ENCODE measurements at places on chromosomes 5 and 9.
A peak's percentile ranks its signal among the peaks of the same experiment; 100 is the strongest.

DNA sequence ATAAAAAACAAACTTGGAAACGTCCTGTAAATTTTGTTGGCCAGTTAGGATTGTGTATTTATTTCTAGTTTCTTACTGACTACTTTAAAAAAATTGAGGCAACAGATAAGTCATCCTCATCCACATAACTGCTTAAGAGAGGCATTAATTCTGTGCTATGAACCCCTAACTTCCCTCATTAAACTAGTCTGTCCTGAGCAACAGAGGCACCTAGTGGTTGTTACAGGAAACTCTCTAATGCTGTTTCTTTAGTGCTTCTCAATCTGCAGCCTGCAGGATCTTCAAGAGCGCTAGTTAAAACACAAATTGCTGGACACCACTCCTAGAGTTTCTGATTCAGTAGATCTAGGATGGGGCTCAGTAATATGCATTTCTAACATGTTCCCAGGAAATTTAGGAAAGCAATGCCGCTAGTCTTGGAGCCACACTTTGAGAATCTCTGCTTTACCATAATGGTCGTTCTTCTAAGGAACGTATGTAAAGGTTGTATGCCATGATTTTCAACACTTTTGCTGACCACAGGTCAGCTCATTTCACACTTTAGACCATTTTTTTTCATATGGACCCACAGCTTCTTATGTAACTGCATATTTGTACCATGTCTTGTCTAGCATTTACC lies 410.1 kb upstream of the SMARCA2 start:
- no peak for DNase-seq

- no peak for DNase-seq
Observed at GRCh38 chr5:137221943-137222342, 277.2 kb downstream of the SPOCK1 start.

GRCh38 chr5:9927106-9927505 lies 297.0 kb upstream of the TAS2R1 start:
- DNase-seq, result no peak

- peak; percentile 11 for DNase-seq
Observed at GRCh38 chr9:93124793-93125192, 9.3 kb downstream of the NINJ1 start.

DNA sequence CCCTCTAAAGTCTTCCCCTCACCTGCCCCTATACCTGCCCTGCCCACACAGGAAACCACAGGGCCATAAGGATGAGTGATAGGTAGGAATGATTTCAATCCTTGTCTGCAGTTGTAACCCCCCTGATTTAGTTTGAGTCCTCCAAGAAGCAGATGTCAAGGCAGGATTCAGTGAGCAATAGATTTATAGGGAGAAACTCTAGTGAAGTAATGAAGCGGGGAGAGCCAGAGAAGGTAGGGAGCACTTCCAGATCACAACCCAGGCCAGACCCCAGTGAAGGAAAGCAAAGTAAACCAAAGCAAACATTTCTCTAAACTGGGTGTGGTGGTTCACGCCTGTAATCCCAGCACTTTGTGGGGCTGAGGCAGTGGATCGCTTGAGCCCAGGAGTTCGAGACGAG lies 22.4 kb downstream of the ENC1 start:
- DNase-seq, result no peak

- no peak for DNase-seq
Observed at GRCh38 chr5:112681481-112681908, 56.2 kb upstream of the APC start.

DNA sequence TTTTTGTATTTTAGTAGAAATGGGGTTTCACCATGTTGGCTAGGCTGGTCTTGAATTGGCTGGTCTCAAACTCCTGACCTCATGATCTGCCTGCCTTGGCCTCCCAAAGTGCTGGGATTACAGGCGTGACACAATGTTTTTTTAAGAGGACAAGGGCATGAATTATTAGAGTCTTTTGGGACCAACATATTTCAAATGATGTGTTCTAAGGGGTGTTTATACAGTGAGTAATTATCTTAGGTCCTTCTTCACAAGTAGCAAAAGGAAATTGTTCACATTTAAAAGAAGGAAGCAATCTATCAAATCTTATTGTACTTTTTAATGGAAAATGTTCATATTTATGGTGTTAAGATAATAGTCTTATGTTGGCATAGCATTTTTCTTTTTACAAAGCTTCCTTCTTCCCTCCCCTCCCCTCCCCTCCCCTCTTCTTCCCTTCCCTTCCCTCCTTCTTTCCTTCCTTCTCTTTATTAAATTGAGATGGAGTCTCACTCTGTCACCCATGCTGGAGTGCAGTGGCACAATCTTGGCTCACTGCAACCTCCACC lies 6.7 kb downstream of the GNG10 start:
- no peak for DNase-seq

DNA sequence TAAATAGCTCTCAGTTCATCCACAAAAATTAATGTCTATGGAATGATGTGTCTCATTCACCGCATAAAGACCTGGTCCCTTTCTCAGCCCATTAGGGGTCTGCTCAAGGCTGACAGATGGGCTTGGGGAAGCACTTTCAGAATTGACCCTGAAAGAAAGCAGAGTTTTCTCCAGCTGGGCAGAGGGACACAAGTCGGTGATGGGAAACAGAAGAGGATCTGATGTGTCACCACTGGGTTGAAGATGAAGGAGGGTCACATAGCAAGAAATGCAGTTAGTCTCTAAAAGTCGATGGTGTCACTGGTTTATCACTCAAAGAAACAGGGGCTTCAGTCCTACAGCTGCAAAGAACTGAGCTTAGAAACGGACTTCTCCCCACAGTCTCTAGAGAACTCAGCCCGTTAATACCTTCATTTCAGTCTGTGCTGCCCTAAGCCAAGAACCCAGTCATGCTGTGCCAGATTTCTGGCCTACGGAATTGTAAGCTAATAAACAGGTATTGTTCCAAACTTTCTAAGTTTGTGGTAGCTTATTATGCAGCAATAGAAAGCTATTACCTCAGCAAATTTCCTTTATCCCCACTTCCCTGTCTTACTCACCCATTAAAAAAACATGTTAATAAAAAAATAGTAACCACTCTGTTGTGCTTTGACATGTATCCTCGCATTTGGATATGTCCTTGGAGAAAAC lies 64.6 kb downstream of the ADAMTS12 start:
- DNase-seq, result no peak

- peak; percentile 90 for DNase-seq
Observed at GRCh38 chr5:16616536-16617273, at the start of gene RETREG1. Gene RETREG1 (minus strand): TSS chr5:16616997. CDS start chr5:16616971, 26 bp downstream.

DNA sequence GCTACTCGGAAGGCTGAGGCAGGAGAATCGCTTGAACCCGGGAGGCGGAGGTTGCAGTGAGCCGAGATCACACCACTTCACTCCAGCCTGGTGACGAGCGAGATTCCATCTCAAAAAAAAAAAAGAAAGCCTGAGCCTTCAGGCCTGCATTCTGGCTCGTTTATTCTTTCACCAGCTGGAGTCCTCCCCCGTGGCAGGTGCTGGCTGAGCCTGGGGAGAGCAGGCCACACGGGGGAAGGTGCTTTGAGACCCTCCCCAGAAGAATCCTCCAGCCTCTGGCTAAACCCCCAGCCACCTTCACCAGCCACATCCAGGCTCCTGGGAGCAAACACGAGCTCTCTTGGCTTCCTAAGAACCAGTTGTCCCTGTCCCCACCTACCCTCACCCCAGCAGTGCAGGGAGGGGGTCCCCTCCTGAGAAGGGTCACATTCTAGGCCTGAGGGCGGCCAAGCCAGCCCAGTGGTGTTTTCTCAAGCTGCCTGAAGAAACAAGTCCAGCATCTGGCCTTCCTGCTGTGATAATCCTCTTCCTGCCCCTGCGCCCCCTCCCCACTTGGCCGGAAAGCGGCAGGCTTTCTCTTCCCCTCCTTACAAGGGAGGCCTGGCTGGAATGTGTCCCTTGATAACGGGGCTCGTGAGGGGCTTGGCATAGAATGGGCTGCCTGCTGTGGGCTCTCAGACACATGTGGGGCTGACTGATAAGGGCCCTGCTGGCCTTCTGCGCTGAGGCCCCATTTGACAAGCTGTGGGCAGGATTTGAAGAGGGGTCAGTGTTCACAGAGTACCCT lies 41.5 kb downstream of the PLPP7 start:
- no peak for DNase-seq

- DNase-seq, result no peak
Observed at GRCh38 chr9:6673326-6674025, 27.9 kb upstream of the GLDC start.

DNA sequence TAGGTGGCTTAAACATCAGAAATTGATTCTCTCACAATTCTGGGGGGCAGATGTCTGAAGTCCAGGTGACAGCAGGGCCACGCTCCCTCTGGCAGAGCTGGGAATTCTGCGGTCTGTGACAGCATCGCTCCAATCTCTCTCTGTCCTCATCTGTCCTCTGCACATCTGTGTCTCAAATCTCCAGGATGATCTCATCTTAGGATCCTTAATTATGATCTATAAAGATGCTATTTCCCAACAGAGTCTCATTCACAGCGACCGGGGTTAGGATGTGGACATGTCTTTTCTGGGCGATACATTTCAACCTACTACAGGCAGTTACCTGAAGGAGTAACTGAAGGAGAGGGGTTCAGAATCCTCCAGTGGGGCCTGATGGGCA lies 31.4 kb downstream of the ANKRD33B start:
- DNase-seq, result no peak

DNA sequence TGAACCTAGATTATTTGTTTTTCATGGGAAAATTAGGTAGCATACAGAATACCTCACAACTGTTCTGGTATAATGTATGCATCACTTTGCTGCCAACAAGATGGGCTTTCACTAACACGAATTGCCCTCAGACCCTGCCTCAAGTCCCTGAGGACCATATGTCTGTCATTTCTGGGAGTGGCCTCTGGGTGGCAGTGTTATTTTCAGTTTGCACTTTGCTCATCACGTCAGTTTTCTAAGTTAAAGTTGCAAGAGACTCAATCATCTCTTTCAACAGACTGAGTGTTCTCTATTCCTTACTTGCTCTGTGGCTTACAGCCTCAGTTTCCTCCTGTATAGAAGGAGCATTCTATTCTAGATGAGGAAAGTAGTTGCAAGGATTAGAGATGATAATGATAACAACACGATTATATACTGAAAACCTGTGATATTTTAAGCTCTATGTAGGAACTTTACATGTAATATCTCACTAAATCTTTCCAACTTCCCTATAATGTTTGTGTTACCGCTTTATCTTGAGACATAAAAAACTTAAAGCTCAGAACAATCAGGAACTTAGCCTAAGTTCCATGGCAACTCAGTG lies 55.7 kb downstream of the TSSK1B start:
- DNase-seq, result peak; percentile 50

- no peak for DNase-seq
Observed at GRCh38 chr5:154714266-154714986, 40.8 kb upstream of the LARP1 start.

GRCh38 chr5:177510567-177511053 lies 984 bp upstream of the DOK3 start:
- DNase-seq, result no peak

DNA sequence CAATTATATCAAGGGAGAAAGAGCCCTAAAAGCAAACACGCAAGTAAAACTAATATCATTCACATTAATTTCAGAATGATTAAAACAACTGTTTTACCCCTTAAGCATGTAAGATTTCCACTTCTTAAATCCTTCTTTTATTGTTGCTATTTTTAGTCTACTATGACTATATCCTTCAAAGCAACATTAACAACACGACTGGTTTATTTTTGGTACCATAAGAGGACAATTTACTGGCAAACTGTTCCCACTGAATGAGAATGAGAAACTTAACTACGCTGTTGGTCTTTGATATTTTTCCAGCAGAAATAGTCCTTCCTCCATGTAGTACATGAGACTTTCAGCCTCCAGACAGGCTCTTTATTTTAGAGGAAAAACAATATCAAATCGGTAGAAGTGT lies 281.5 kb downstream of the CTNND2 start:
- no peak for DNase-seq

DNA sequence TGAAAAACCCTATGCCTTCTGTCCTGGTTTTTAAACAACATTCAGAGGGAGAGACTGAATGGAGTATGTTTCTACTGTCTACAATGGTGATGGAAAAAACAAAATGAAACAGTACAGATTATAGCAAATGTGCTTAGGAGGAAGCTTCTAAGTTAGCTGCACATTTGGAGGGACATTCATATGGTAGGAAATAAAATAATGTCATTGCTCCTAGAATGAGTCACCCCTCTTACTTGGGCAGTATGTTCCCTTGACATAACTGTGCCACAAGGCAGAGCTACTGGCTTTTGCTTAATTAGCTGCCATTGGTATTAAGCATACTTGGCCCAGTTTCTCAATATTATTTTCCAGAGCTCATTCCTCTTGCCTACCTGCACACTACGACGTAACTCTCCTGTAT lies 128.9 kb downstream of the GDNF start:
- no peak for DNase-seq

- no peak for DNase-seq
Observed at GRCh38 chr9:128245421-128246151, 30.2 kb downstream of the GOLGA2 start.

GRCh38 chr5:64333886-64334285 lies 168.2 kb downstream of the RNF180 start:
- DNase-seq, result no peak

DNA sequence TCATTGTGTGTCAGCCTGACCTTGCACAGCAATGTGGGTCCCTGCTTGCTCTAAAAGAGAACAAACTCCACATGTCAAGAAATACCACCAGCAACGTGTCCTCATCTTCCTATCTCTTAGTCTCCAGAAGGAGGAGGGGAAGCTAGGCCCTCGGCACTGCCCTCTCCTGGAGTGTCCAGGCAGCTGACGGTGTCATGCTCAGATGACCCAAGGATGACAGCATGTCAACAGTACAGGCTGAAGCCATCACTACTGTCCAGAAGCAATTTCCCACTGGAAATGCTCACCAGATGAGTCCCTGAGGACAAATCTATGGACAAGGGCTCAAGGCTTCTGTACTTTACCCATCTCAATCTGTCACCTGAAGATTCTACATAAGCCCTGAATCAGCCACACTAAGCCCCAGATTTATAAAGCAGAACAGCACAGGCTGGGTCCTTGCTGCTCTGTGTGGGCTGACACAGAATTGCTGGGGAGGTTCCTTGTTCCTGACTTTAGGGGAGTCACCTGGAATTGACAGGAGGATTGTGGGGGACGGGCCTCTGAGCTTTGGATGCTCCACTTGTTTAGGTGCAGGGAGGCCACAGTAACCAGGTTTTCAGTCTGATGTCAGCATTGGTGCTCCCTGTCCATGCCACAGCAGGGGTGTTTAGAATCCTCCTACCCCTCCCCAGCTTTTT lies 210.2 kb downstream of the DAB2IP start:
- no peak for DNase-seq

GRCh38 chr9:109537288-109537687 lies 39.2 kb upstream of the PTPN3 start:
- DNase-seq, result no peak

DNA sequence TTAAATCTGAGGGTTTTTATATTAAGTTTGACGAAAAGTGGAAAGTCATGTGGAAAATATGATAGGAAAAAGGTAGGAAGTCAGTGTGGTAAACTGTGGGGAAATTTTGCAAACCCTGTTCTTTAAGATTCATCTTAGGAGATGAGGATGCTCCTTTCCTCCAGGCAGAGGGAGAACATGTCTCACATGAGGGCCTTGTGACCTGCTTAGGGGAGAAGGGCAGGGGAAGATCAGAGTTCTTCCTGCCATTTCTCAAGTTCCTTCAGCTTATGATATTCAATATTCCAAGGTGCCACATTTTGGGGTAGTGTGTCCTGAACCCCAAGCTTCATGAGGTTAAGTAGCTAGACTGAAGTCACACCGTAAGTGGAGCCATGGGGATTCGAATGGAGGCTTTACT lies 53.7 kb downstream of the MAPKAP1 start:
- DNase-seq, result no peak
